ENCODE measurements at places on chromosomes 4 and X.

DNA sequence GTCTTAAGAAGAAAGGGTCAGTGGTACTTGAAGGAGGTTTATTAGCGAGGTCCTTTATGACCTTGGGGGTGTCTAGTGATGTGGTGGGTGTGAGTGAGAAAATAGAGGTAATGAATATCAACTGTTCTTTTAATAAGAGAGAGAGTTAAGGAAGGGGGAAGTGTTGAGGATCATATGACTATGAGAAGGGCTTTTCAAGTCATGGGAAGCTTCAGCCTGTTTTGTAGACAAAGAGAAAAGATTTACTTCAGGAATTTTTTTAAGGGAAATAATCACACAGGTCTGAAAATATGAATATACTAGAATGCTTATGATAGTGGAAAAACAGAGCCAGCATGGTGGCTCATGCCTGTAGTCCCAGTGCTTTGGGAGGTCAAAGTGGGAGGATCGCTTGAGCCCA lies 41.3 kb upstream of the MTMR1 start:
- DNase-seq = no peak

DNA sequence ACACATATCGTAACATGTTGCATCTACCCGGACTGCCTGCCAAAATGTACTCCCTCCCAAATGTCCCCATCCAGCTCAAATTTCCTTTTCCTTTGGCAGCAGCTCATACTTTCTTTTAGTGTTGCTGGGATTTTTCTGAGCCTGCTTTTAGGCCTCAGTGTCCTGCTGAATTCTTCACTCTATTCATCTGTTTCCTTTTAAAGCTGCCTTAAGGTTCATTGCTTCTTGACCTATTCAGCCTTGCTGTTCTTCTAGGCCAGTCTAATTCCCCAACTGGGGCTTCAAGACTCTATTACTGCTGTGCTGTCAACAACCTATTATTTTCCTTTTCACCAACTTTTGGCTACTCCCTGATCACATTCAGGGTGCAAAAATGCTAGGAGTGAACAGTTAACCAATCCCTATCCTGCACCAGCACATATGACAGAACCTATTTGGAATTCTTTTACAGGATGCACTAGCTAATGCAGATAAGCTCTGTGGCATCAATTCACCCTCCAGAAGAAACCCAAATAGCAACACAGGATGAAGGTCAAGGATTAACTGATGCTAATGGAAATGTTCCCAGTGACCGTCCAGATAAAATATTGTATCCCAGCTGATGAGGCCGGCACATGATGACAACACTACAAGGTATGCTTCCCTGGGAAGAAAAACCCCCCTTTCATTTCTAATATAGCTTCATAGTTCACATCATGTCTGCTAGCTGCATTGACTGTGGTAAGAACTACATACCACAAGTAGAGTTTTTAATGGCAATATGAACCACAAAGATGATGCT lies 114.7 kb upstream of the TTC29 start:
- no peak for DNase-seq

DNA sequence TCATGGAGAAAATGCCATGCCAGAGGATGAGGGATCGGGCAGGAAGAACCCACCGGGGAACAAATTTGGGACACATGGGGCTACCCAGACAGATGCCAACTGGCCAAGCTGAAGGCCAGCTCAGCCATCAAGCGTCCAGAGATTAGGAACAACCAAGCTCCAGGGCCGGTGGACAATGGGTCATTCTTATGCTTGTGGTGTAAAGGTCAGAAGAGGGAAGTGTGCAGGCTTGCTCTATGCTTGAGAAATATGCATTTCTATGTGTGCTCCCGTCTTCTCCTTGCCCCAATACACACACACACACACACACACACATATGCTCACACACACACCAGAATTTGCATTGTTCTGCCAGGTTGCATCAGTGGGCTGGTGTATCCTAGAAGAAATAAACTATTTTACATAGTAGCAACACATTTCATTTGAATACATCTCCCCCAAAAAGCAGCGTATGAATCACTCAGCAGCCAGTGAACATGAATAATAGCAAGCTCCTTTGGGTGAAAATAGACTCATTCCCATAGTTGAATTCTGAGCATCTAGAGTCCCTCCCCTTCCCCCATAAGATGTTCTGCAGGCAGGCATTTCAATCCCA lies 201.9 kb upstream of the PPARGC1A start:
- DNase-seq = no peak

DNA sequence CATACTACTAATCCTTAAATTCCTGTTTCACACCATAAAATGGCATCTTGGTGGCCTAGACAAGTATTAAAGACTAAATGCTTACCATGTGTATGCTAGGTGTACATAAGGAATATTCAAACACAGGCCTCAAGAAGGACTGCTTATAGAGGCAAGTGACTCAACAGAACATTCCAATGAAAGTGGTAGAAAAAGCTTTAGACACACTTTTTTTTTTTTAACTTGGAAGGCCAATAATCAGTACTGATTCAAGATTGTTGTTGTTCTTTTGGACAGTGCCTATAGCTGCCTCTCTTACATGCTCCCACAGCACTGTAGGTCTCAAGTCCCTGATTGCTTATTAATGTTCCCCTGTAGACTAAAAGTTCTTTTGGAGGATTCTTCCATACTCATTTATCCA lies 77.6 kb downstream of the FBXL5 start:
- DNase-seq = no peak

GRCh38 chr4:22695917-22696316 lies 3.2 kb downstream of the GBA3 start:
- no peak for DNase-seq

- no peak for DNase-seq
These were observed 682.9 kb upstream of the GALNTL6 start for GRCh38 chr4:171130256-171130801.

DNA sequence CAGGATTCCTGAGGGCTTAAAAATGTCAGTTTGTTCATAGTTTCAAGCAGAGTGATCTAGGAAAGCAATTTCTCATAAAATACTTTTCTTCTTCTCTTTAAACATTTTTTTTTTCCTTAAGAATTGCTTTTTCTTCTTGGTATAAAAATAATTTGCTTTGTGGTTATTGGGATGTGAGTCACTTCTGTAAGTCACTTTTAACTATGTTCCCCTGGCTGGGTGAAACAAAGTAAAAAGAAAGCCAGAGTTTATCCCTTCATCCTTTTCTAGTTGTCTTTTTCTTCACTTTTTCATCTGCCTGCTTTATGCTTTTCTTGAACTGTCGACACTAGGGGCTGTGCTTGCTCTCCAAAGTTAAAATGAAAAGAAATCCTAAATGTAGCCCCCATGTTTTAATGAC lies 33.5 kb downstream of the ARSJ start:
- DNase-seq = no peak

DNA sequence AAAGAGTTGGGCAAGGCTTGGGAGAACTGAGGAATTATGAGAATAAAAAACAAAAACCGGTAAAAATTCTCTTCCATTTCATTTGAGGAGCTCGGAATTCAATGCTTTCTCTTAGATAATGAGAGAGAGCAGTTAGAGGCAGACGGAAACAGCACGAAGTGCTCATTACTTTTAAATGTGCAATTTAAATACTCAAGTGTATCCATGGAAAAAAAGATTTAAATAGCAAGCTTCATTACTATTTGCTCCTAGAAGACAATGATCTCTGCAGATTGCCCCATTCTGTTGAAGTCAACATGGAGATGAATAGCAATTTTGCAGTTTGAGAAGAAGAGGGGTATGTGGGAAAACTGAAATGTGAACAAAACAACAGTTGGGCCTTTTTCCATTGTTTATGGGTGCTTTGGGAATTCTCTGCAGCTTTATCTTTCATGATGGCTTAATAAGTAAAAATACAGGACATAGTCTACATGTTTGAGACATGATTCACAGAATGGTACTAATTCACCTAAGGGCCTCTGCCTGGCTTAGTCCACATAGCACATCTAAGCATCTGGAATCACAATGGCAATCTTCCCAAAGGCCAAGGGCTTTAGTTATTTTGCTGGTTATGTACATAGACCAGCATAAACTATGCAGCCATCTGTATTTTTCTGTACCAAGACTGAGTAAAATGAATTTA lies 512.7 kb upstream of the FAT1 start:
- DNase-seq = no peak

DNA sequence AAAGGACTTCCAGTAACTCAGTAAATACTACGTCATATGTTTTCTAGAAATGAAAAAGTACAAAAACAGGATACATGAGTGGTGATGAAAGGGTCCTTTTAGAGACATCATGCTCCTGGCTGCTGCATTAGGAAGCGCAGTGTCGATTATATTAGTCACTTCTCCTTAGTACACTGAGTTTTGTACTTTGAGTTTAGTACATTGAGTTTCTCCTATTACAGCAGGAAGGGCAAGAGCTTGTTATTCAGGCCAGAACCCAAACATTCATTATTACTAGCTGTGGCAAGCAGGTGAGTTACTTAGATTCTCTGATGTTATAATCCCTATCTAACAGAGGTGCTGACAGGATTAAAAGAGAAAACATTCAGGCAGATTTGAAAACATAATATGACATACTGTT lies 21.3 kb downstream of the RPGR start:
- DNase-seq = no peak

GRCh38 chr4:84413480-84413879 lies 85.6 kb downstream of the NKX6-1 start:
- no peak for DNase-seq

DNA sequence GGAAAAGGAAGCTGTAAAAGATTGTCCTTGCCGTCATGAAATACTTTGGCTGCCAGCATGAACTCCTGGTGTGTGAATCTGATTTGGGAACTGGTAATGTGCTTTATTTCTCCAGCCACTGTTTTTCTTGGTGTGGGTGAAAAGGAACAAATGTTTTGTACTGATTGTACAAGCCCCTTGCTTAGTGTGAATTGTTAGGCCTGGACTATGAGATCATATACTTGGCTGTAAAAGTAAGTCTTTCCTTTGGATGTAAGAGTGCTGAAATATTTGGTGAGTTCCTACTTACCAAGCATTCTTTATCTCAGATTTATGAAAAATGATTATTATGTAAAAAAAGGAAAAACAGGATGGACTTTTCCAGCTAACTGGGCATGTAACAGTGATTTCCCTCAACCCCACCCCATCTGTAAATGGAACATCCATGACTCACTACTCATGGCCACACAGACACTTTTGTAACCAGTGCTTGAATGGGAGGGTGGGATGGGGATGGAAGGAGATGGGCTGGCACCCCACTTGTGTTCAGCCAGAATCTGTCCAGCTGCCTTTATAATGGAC lies 6.3 kb downstream of the FNIP2 start:
- DNase-seq = no peak

DNA sequence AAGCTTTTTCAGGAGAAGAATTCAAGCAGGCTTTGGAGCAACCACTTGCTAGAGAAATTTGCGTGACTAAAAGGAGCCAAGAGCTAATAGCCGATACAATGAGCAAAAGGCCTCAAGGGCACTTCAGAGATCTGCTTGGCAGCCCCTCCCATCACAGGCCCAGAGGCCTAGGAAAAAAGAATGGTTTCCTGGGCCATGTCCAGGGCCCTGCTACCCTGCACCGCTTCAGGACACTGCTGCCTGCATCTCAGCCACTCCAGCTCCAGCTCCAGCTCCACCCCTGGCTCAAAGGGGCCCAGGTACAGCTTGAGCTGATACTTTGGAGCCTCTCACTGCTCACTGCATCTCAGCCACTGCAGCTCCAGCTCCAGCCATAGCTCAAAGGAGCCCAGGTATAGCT lies 98.9 kb downstream of the FAM13A start:
- DNase-seq = no peak

- no peak for DNase-seq
These were observed 80.7 kb upstream of the LRPAP1 start for GRCh38 chr4:3612934-3613333.

GRCh38 chr4:170399581-170400293 lies 310.0 kb upstream of the AADAT start:
- no peak for DNase-seq

GRCh38 chr4:77859256-77859655 lies 3.4 kb upstream of the MRPL1 start:
- DNase-seq = no peak

- DNase-seq = no peak
These were observed 44.1 kb upstream of the UPRT start for GRCh38 chrX:75229774-75230173.

GRCh38 chr4:156329779-156330178 lies 376.1 kb upstream of the CTSO start:
- DNase-seq = no peak

- no peak for DNase-seq
These were observed 210.7 kb upstream of the IGFBP7 start for GRCh38 chr4:57320849-57321248.

DNA sequence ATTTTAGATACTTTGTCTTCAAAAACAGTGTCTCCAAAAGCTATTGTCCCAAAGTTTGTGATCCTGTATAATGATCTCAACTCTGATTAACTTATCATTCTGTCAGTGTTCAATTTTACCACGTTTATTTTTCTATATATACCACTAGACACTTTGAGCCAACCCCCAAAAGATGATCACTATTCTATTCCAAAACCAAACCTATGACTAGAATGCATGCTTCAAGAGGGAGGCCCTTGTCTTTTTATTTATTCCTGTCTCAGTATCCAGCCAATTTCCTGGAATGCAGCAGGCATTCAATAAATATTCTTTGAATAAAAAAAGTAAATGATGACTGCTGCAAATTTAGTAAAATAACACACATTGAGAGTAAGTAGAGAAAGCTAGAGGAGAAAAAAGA lies 275.6 kb downstream of the LDB2 start:
- no peak for DNase-seq

DNA sequence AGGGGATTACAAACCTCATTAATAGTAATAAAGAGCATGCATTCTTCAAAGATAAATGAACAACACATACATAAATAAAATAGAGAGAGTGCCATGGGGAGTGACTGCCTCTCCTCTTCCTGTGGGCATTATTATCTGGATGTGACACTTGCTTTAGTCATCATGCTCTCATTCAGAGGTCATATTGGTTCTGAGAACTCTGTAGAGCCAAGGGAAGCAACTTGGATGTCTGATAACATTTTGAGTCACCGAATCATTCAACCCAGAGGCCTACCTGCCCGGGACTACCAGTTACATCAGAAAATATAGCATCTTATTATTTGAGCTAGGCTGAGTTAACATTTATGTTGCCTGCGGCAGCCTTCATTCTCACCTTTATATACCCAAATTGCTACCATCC lies 489.5 kb downstream of the STIM2 start:
- DNase-seq = no peak

DNA sequence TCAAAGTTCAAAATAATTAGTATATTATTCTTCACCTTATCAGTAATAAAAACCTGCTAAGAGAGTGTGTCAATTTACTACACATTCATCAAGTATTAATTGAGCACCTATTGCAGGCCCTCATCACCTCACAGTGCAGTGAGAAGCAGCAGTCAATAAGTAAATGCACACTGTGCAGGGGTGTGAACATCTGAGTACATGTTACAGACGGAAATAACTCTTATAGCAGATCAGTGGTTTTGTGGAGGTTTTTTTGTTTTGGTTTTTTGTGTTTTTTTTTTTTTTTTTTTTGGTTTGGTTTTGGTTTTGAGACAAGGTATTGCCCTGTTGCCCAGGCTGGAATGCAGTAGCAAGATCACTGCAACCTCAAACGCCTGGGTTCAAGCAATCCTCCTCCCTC lies 20.3 kb downstream of the KLF3 start:
- DNase-seq = no peak

- DNase-seq = no peak
These were observed 34.9 kb downstream of the ELOVL6 start for GRCh38 chr4:110163327-110164069.
